CD4-positive, alpha-beta T cell treated with Interleukin-10 for 1 hour (primary cell): ENCODE measurements at places on chromosomes 5 and 9.

- no peak for DNase-seq
These were observed 190.3 kb downstream of the DCP2 start for GRCh38 chr5:113166852-113167366.

DNA sequence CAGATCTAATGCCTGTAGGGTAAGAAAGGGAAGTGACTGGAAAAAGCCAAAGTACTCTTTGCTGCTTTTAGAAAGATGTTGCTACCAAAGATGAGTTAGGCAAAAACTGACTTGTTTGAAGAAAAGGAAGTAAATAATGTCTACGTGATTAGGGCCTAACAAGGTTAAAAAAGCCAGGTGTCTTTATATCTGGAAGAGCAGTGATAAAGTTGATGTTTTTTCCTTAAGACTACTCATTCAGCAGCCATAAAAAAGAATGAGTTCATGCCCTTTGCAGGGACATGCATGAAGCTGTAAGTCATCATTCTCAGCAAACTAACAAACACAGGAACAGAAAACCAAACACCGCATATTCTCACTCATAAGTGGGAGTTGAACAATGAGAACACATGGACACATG is 13.5 kb upstream of the AMACR start:
- no peak for DNase-seq

DNA sequence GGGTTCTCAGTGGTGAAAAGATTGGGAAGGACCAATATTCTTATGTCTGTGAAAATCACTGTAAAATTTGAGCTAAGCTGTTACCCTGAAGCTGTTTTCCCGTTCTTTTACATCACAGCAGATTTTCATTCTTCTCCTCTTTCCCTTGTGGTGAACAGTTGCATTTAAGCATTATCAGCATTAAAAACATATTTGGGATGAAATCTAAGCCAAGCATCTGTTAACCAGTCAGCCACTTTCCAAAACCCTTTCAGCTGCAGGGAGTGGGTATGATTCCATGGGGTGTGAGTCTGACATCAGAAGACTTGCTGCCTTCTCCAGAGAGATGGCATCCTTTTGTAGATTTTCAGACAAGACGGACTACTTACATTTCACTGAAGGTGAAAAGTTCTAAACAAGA is 97.2 kb downstream of the TRIO start:
- no peak for DNase-seq

DNA sequence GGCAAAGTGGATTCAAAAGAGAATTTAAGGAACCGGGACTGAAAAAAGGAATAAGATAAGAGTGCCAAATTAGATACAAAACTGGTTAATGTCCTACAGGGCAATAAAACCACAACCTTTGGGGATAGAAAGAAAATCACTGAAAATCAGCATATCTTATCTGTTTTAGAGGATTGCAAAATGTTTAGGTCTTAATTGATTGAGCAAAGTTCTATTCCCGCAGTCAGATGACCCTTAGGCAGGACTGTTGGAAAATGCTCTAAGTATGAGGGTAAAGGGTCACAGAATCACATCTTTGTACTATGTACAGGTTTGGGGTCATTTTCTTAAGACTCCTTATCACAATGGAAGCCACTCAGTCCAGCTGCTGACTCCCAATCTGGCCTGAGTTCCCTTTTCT is 129.0 kb downstream of the GABBR2 start:
- DNase-seq = no peak

DNA sequence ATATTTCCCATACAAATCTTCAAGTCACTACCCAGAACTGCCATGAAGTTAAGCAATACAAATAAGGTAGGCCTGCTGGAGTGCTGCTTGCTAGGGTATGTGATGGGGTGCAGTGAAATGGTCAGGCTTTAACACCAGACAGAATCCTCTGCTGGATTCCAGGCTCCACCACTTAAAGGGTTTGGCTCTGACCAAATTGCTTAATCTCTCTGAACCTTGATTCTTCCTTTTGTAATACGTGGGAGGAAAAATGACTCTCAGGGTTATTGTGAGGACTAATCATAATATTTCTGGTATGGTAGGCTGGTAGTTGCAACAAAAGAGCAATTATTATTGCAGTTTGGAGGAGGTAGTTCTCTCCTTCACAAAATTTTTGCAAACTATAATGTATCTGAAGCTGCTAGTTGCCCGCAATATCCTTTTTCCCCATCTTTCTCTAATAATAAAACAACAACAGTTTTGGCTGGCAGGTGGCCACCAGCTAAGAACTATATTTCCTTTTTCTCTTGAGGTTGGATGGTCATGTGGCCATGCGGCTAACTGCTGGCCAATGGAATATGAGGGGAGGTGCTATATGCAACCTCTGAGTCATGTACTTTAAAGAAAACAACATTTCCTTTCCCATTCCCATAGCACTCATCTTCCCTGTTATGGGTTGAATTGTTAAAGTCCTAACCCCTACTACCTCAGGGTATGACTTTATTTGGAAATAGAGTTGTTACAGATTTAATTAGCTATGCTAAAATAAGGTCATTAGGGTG is 44.1 kb downstream of the CCL28 start:
- DNase-seq = no peak

DNA sequence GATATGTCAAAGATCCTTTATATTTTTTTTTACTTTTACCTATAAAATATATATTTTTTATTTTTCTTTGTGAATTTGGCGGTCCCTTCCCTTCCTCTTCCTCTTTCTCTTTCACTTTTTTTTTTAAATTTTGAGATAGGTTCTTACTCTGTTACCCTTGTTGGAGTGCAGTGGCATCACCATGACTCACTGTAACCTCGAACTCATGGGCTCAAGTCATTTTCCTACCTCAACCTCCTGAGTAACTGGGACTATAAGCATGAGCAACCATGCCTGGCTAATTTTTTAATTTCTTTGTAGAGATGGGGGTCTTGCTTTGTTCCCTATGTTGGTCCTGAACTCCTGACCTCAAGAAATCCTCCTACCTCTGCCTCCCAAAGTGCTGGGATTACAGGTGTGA is 258.0 kb upstream of the CLINT1 start:
- DNase-seq = no peak

- no peak for DNase-seq
These were observed 198.6 kb downstream of the TRIO start for GRCh38 chr5:14341571-14342230.

- DNase-seq = no peak
These were observed 28.0 kb upstream of the DAP start for GRCh38 chr5:10789021-10789420.

- no peak for DNase-seq
These were observed 8.2 kb downstream of the SLC22A5 start for GRCh38 chr5:132377738-132378137.

DNA sequence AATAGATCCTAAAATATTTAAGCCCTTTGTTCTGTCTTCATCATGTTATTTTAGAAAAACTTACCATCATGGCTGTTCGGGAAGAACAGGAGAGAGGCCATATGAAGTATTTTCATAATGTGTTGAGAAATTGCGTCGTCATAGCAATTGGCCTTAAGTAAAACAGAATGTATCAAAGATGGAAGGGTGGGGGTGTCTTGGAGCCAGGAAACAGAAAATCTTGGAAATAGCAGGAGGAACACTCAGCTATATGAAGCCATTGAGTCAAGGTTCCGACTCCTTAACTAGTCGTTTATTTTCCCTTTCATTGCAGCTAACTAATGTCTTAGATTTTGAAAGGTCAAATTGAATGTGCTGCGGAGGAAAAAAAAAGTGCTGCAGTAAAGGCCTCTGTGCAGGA is 1.3 kb downstream of the SPTAN1 start:
- no peak for DNase-seq

DNA sequence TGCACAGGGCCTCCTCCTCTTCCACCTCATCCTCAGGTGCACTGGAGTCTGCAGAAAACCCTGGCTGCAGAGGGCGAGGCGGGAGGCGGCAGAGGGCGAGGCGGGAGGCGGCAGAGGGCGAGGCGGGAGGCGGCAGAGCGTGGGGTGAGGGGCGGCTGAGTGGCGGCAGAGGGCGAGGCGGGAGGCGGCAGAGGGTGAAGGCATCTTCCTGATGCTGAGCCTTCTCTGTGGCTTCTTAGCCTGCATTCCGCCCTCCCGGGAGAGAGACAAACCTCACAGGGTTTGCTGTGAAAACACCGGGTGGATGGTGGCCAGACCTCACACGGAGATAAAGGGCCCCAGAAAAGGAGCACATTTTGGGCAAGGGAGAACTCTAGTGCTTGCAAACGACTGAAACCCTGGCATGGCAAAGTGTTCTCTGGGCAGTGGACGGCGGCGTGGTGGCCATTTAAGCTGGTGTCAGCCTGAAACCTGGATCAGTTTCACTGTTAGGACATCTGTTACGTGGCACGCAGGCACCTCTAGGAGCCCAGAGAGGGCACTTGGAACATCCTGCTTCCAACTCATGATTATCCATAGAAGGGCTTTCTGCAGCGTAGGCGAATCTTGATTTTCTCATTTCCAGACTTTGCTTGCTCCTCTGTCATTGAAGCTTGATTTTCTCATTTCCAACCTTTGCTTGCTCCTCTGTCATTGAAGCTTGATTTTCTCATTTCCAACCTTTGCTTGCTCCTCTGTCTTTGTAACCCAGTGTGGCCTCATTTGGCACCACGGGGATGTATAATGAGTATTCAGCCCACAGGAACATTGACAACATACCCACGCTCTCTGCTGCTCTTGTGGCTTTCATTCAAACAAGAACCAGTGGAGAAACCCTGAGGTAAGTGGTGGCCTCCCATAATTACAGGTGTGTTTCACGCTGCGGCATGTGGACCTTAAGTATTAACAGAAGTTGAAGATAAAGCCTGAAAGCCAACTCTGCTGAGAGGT is 16.3 kb upstream of the PLEKHG4B start:
- no peak for DNase-seq

GRCh38 chr9:100100146-100100667 is 1.2 kb downstream of the INVS start:
- DNase-seq = no peak

DNA sequence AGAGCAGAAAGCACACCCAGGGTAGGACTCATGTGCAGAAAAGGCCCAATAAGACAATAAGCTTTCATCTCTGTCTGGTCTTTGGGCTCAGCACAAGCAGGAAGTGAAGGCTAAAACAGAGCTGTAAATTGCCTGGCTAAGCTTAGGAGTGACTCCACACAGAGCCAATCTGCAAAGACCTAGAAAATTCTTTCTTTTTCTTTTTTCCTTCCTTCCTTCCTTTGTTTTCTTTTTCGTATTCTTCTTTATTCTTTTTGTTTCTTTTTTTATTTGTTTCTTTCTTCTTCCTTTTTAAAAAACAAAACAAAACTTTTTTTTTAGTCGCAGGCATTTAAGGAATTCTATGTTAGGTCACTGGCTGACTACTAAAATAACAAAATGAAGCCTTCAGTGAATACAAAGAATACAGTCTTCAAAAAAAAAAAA is 12.2 kb downstream of the SLC35A4 start:
- no peak for DNase-seq

- no peak for DNase-seq
These were observed at the start of gene SLC27A6 for GRCh38 chr5:128965011-128965637. TSS of gene SLC27A6 (plus strand) at chr5:128965488. CDS start at chr5:128966138, 650 bp downstream.

- no peak for DNase-seq
These were observed 110.3 kb upstream of the TARS1 start for GRCh38 chr5:33330426-33330825.

DNA sequence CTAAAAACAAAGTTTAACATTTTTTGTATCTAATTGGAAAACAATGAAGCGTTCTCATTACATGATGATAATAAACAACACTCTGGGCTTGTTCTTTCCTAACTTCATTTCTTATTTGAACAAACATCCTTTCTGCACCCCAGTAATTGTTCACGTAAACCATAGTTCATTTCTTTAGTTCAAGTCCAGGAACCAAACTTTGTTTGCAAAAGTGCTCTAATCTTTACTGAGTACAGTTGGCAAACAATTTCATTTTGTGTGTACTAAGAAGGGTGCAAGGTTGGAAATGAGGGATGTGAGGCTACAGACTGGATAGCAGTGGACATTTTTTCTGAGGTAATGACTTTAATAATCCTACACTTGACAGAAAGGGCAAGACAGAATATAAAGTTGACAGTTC is 113.5 kb downstream of the NREP start:
- DNase-seq = no peak

DNA sequence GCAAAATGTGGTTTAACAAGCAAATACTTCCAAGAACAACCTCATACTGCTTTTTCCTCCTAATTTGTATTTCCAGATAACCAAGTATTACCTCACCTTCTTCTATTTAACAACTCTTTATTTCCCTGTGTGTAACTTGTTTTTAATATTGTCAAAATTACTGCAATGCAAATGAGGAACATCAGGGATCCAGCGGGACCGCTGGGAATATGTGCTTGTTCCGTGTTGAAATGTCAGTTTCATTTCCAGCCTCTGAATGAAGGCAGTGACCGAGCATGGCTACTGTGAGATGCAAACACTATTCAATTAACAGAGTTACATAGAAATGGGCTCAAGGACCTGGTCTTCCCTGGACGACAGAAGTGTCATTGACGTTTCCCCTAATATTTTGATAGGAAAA is 110.8 kb upstream of the CTSL start:
- DNase-seq = no peak

GRCh38 chr5:3167473-3167872 is 416.0 kb upstream of the IRX2 start:
- no peak for DNase-seq

DNA sequence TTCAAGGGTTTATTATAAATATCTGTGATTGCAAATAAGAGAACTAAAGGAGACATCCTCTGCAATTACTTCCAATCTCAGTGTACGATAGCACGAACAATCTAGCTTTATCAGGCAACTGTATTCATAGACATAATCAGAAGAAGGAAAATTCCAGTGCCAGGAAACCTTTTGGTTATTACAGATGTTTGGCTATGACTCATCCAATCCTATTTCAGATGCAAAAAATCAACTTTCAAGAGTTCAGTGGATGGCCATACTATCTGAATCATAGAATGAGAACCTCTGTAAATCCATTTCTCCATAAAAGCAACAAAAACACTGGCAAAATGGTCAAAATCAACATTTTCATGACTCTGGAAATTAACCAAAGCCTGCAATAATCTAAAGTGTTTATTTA is 37.9 kb downstream of the GAS1 start:
- DNase-seq = no peak

DNA sequence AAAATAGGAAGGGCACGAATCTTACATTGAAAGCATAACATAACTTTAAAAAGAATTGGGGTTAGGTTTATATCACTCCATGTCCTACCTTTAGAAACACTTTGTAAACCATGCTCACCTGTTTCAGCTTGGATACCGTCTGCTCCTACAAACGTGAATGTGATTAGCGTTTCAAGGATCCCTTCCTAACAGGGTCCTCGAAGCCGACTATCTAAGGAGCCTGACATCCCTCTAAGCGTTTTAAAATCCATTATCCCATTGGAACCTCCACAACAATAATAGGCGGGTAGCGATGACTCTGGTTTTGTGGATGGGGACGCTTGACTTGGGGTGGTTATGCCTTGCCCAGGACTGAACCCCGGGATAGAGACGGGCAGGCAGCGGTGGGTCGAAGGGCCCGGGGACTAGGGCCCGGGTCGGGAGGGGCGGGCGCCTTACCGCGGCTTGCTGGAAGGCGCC is 937 bp downstream of the SVEP1 start:
- no peak for DNase-seq
